NCI-H2107 (cell line): ENCODE measurements at places on chromosomes 7 and 10.

- DNase-seq = no peak
Observed at GRCh38 chr7:40115936-40116335, 18.5 kb downstream of the MPLKIP start.

DNA sequence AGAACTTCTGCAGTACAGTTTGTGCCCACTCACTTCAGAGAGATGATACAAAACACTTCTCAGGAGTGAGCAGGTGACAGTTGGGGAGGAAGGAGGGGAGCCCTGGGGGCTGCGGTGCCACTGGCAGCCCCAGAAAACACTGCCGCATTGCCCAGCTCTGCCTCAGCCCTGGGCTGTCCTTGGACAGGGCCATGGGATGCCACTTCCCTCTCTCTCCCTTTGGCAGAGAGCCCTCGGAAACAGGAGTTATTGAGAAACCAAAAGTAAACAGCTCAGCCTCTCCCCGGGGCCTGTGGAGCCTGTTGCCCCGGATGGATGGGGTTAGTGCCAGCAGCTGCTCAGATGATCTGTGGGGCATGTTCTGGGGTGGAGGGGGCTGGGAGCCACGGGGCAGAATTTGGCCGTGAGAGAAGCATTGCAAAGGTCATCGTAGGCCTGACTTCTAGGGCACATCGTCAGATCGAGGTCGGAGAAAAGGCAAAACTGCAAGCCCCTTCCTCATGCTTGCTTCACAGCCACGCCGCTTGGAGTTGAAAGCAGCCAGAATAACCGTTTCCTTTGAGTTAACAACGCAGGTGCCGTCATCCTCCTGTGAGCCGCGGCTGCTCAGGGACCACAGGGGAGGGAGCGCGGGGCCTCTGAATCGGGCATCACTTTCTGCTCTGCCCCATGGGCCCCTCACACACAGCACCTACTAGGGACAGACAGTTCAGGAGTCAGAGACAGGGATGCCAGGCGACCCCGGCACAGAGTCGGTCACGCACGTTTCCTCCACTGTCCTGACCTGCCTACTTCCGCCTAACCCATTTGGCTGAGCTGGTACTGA, 256.4 kb downstream of the CAMK1D start:
- peak; percentile 82 for DNase-seq

DNA sequence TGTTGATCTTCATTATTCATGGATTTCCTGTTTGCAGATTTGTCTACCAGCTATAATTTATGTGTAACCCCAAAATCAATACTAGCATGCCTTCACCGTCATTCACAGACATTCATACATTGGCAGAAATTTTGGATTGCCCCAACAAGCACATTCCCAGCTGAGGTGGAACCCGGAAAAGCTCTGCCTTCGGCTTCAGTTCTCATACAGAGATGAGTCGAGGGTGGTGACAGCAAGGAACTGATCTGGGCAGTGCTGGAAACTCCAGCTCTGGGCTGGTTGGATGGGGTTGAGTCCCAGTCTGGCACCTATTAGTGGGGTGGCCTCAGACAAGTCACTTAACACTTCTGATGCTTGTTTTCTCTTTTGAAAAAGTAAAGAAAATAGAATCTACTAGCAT, 267.5 kb downstream of the SNX13 start:
- no peak for DNase-seq

GRCh38 chr10:102299873-102300272, 54.5 kb downstream of the GBF1 start:
- DNase-seq = no peak

DNA sequence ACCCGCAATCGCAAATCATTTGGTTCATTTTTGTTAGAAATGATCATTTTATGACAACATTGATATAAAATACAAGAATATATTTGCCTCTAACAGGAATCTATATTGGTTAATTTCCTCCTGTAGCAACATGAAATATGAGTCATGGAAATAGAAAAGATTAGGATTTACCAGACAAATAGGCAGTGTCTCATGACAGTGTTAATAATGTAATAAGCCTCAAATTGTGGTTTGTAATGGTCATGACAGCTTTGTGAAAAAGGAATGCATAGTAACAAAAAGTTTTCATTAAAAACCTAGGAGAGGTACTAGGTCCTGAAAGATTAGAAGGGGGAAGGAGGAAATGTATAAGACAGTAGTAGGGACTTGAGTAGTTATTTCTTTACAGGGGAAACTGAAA, 7.9 kb upstream of the SLK start:
- DNase-seq = no peak
